ENCODE measurements at places on chromosomes 12 and 14. TPM values are rescaled to one million over a fixed set of nuclear protein-coding genes. Genes with fewer than 3 reads are reported as not detected.

- no peak for DNase-seq
These were observed 79.8 kb upstream of the FSCB start for GRCh38 chr14:44586910-44587309.

Gene AQP6
- polyA plus RNA-seq, result 0.04 TPM

DNA sequence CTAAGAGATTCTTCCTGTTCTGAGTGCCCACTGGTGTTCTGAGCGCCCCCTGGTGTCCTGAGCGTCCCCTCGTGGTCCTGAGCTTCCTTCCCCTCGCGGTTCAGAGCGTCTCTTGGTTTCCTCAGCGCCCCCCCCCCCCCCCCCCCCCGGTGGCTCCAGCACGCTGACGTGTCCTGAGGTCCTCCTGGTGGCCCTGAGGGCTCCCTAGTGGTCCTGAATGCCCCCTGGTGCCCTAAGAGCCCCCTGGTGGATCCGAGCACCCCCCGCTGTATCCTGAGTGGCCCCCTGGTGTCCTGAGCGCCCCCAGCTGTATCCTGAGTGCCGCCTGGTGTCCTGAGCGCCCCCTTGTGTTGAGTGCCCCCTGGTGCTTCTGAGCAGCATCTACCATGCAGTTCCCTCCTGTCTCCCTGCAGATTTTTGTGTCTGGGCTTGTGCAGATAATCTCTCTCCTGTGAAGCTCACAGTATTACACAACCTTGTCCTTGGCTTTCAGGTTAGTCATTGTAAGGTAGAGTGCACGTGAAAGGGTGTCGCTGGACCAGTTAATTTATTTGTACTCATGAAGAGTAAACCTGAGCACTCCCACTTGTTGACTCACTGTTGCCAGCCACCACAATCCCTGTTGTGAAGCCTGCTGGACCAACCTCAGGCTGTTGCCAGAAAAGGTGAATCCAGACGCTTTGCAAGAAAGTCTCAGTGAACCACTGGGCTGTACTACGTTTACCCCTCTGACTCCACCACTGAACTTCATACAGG lies 1168.4 kb downstream of the TMEM121 start:
- DNase-seq, result peak; percentile 35

DNA sequence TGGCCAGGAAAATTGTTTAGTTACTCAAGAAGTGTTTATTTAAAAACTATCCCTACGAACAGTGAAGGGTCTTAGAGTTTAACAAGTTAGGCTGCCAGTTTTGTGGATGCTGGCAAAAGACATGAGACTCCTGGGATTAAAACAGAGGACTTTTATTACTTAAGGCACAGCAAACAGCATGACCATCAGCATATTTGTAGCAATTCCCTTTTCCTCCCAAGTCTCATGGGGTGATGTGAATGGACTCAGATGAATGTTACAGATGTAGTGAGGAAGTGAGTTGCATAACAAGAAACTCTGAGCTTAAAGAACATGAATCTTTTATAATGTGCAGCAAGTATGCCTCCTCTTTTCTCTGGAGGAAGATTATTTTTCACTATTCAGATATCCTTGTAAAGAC lies 695.8 kb downstream of the RPS29 start:
- DNase-seq, result no peak

Gene NID2
- polyA plus RNA-seq, result 18.8 TPM

DNA sequence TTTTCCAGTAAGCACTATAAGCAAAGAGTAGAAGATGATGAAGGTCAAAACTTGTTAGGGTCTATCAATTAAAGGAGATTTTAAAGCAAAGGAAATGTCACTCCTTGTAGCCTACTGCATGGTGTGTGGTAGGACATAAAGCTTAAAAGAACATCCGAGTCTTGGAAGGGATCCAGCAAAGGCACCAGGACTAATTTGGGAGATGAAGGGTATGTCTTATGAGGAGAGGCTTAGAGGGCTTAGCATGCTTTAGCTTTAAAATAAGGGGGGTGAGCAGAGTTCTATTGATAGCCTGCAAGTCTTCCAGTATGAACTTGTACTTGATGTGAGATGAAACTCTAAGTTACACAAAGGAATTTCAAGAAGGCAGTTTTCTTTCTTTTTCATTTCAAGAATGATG lies 11.8 kb upstream of the MYBPC1 start:
- no peak for DNase-seq

Gene SLC17A8
- polyA plus RNA-seq, result not detected

DNA sequence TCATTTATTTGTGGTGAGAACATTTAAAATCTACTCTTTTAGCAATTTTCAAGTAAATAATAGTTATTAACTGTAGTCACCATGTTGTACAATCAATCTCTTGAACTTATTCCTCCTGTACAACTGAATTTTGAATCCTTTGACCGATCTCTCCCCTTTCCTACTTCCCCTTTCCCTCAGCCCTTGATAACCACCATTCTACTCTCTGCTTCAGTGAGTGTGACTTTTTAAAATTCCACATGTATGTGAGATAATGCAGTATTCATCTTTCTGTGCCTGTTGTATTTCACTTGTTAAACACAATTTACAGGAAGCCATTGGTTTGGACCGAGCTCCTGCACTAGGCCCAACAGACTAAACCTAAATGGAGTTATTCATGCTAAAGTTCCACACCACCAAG lies 458.9 kb upstream of the PDE3A start:
- DNase-seq, result no peak

GRCh38 chr14:95226801-95227200 lies 69.5 kb upstream of the DICER1 start:
- no peak for DNase-seq

DNA sequence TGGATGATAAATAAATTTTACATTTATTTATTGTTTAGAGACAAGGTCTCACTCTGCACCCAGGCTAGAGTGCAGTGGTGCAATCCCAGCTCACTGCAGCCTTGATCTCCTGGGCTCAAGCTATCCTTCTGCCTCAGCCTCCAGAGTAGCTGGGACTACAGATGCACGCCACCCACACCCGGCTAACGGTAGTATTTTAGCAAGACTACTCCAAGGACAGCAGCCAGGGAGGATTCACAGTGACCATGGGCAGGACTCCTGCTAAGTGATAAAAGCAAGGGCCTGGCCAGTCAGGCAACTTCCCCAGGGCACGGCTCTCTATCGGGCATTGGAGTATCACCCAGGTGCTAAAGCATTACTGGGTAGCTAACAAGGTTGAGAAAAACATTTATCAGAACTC lies 55.4 kb downstream of the ARL6IP4 start:
- DNase-seq, result no peak

DNA sequence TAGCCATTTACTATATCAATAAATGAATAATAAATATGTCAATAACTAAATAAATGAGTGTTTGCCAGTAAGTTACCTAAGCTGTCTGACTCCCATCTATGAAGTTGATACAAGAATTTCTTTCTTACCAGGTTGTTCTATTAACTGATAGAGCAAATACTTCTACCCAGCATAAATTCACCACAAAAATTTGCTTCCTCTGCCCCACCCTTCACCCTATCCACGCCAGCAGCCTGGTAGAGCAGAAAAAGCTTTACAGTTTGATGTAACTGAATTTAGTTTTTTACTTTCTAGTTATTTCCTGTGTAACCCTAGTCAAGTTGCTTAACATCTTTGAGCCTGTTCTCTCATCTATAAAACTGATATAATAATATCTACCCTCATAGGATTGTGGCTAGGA lies 94.9 kb upstream of the SLC16A7 start:
- DNase-seq, result no peak

DNA sequence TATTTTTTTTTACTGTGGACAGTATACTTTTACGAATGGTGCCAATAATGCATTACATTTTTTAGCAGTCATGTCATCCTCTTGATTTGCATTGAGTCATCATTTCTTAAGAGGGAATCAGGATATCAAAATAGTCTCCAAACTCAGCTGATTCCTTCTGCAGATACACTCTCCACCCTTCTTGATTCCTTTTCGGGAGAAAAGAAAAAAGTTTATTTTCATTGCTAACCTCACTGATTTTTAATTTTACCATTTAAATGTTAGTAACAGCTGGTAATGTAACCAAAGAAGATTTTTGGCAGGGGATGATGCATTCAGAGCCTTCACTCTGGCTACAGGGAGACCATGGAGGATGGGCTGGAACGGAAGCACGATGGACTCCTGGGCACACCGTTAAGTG lies 47.5 kb downstream of the MRPL42 start:
- DNase-seq, result no peak

Gene AMN
- polyA plus RNA-seq, result 0.21 TPM

DNA sequence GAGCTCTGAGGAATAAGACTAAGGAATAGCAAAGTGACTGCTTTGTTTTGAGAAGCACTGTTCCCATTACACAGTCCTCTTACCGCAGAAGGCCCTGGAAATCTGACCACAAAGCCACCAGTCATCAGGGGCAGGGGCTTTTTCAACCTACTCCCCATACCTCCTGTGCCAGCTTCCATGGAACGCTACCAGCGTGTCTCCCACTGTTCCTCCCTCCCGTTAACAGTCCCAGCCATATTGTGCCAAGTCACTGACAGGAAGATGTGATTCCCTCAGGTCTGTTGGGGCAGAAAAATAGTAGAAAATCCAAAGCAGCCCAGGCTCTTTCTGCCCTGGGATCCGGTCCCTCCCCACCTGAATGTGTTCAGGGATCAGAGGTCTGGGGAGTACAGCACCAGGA lies 46.6 kb upstream of the VPS33A start:
- DNase-seq, result no peak

DNA sequence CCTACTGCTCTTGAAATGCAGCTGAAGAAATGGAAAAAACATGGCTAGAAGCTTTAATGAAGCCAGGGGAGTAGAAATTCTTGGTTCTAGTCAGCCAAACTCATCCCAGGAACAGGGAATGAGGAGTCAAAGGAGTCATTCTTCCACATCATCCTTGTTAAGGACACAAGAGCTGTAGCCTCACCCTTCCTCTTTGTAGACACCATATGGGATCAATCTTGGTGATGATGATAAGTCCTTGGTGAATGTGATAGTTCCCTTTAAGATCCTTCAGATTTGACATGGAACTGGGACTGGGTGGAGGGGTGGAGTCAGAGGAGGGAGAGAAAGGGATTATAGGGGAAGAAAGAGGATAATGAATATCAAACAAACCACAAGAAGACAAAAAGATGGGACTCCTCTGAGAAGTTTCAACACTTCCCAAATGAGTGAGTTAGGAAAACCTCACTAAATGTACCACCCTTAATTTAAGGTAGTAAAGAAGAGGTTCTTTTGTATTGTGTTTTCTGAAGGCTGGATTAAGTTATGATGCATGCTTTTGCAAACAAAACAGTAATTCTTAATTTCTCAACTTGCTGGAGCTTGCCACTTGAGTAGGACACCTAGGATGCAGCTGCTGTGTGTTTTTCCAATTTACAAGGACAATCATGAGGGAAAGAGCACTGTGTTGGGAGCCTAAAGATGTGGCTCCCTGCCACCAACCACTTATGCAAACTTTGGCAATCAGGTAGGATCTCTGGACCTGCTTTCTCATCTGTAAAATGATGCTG lies 104.0 kb downstream of the WIF1 start:
- DNase-seq, result no peak

DNA sequence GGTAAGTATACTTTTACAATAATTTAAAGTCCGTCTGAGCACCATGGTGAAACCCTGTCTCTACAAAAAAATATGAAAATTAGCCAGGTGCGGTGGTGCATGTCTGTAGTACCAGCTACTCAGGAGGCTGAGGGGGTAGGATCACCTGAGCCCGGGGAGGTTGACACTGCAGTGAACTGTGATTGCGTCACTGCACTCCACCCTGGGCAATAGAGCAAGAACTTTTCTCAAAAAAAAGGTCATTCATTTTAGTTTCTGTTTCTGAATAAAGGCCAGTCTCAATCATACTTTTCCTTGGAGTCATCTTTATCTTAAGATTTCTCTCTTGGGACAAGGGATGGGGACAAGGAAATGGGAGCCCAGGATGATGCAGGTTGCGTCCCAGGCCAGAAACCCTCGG lies 12.9 kb downstream of the ANKRD13A start:
- no peak for DNase-seq

Gene PYM1
- 33.6 TPM for polyA plus RNA-seq

DNA sequence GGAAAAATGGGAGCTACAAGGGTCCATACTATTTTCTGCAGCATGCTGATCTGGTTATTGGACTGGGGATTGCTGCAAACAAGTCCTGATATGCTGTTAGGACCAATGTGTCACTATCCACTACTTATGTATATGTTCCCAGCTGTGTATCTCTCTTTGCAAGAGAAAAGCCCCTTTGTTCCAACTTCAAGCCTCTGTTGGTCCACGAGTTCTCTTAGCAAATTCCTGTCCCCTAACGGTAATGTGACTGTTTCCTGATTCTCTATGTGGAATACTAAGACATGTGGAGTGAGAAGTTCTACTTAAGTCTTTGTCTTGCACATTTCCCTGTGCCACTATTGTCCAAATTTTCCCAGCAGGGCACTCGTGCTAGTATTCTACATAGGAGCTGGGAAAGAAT lies 557.7 kb downstream of the FSCB start:
- DNase-seq, result no peak

Gene AMDHD1
- 0.72 TPM for polyA plus RNA-seq

DNA sequence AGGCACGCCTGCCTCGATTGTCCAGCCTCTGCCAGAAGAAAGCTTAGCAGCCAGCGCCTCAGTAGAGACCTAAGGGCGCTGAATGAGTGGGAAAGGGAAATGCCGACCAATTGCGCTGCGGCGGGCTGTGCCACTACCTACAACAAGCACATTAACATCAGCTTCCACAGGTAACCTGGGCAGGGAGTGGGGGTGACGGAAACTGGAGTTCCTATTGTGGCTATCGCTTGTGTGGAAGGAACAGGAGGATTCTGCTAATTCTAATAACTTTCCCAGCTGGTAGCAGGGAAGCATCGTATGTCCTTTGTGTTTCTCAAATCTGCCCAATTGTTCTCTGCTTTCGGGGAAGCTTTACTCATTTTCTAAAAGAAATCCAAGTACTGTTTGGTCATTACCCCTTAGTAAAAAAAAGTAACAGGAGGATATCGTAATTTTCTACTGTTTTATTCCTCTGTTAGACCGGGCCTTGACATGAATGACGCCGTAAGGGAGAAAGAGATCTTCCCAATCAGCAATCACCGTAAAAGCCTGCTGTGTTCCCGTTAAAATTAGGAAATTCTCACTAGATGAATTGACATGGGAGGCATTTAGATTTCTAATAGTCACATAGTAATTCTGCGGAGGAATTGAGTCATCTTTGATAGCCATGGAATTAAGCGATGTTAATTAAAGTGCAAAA lies 449 bp downstream of the THAP2 start:
- no peak for DNase-seq

Gene LIMA1
- polyA plus RNA-seq, result 13.1 TPM

DNA sequence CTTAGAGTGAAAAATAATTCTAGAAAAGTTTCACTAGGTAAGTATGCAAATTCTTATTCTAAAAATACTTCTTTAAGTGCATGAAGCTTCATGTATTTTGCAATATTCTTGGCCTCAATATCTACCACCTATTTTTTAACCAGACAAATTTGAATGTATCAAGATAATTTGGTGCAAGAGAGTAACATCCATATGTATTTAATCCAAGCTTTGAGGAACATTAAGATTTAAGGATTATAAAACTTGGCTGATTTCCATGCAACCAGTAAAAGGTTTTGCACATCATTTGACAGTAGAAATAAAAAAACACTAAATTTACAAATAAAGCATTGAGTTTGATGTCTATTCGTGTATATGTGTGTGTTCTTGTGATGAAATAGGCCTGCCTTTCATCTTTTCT lies 7.7 kb downstream of the LUM start:
- DNase-seq, result no peak

GRCh38 chr14:74501691-74502090 lies 8.1 kb downstream of the ISCA2 start:
- DNase-seq, result no peak

GRCh38 chr12:127411981-127412380 lies 855.0 kb upstream of the TMEM132C start:
- no peak for DNase-seq

GRCh38 chr14:79878785-79879184 lies 332.5 kb downstream of the DIO2 start:
- no peak for DNase-seq

Gene FBXW8
- polyA plus RNA-seq, result 5.2 TPM
